ENCODE measurements at places on chromosomes 4 and X.

- no peak for DNase-seq
These were observed 1.4 kb downstream of the AFAP1 start for GRCh38 chr4:7938266-7938608.

DNA sequence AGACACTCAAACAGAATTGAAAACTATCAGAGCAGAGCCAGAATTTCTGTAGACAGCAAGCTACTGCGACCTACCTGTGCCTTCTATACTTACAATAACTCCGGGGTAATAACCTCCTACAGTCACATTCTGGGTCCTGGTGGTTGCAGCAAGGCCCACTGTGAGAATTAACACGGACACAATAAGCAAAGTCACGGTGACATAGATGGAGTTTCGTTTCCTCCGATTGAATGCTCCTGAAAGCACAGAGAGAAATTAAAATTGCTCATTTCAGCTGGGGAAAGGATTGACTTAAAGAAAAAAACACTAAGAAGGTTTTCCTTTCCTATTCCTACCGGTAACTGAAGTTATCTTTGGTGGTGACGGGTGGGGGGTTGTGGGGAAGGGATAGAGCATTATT lies 7.0 kb downstream of the TMEM255A start:
- DNase-seq, result no peak

DNA sequence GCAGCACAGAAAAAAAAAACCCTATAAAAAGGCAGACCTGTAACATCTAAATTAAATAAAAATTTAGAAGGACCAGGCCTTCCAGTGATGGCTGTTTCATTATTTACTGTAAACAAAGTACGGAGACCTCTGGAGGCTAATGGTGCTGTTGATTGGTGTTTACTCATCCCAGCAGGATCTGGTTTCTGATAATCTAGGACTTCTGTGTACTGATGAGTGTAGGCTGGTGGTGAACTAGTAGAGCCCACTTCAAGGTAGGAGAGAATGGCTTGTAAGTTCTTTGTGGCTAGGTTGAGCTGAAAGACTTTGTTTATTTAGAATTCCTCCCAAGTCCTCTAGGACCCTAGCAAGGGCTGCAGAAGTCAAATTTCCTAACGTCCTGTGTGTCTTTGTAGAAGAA lies 398.1 kb upstream of the PITX2 start:
- DNase-seq, result no peak

- DNase-seq, result no peak
These were observed 25.2 kb upstream of the FGFR3 start for GRCh38 chr4:1767770-1768366.

- DNase-seq, result no peak
These were observed 129.4 kb upstream of the ARSJ start for GRCh38 chr4:114108869-114109268.

- DNase-seq, result no peak
These were observed 100.7 kb downstream of the SPRY1 start for GRCh38 chr4:123497340-123497739.

DNA sequence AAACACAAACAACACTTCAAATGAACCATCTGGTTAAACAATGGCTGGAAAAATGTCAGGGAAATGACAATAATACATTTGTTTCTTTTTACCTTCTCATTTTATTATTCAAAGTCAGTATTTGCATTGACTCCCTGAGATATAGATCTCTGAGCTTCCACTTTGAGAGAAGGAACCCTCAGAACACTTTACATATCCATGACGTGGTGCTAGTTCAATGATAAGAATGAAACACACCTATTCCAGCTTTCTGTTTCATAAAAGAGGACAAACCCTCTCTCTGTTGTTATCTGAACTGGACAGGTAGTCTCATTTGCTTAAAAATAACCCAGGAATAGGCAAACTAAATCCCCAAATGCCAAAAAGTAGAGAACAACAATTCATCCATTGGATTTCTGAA lies 65.3 kb upstream of the CCSER1 start:
- DNase-seq, result no peak

DNA sequence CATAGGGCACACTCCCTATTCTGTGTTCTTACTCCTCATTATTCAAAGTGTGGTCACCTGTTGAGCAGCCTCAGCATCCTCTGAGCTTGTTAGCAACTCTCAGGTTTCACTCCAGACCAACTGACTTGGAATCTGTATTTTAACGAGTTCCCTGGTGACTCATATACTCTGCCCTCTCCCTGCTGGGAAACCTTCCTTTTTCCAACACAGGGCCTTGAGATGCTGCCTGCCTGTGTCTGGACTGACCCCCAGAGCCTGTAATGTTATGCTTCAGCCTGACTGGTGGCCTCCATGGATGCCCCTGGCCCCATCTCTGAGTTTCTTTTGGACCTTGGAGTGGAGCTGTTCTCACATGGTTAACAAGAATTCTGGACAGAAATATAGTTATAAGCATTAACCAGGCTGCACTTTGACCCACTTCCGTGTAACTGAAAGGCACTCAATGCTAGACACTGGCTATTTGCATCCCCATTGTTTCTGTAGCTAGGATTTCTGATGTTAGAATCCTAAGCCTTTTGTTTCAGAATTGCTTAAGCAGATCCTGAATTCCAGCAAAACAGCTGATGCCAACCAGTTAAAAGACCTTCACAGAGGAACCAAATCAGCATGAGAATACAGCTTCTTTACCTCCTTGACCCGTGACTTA lies 262.6 kb downstream of the STIM2 start:
- DNase-seq, result no peak

- no peak for DNase-seq
These were observed 2.0 kb downstream of the MID1IP1 start for GRCh38 chrX:38803243-38803587.

DNA sequence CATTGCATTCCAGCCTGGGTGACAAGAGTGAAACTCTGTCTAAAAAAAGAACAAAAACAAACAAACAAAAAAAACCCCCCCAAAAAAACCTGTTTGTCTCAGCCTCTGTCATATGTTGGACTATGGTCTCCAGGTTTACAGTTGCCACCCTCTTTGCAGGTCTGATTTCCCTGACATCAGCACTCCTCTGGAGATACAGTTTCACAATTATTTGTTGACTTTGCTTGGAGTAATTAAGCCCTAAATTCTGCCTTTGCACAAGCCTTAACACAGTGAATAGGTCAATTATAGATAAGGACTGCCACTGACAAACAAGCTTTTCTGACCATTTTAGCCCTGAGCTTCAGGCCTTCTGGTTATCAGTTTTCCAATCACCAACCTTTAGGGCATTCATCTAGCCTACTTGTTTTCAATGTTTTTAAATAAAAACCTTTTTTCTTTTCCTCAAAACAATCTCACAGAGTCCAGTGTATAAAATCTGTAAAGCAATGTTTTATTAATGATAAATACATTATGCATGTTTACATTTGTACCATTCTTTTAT lies 20.4 kb upstream of the MAPK10 start:
- DNase-seq, result peak; percentile 10

- no peak for DNase-seq
These were observed 53.8 kb downstream of the VSIG4 start for GRCh38 chrX:65985922-65986588.

DNA sequence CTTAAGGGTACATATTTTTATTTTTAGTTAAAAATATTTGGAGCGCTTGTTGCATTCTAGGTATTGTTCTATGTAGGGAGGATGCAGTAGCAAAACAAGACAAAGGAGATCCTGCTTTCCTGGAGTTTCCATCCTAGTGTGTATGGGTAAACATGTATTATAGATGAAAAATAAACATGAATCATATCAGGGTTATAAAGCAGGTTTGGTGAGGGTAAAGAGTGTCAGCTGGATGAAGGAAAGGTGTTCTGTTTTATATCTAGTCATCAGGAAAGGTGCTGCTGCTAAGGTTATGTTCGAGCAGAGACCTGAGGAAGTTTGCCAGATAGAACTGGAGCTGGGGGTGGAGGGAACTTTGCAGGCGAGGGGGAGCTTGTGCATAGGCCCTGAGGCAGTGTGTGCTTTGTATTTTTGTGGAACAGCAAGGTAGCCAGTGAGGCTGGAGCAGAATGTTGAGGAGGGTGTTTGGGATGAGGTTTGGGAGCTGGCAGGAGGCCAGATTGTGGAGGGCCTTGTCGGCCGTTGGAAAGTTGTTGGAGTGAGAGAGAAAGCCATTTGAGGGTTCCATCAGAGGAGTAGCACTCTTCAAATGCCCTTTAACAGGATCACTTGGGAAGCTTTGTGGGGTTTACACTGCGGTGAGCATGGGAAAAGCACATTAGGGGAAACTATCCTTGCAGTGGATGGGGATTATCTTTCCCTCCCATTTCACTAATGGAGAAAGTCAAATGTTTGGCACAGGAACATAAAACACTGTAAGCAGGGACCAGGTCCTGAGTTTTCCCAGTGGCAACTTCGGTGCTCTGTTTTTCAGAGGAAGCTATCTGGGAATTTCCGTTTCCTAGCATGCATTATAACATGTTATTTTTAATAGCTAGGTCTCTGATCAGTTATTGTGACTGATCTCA lies 35.9 kb downstream of the AFF1 start:
- DNase-seq, result peak; percentile 32

- no peak for DNase-seq
These were observed 27.5 kb upstream of the NDUFC1 start for GRCh38 chr4:139329665-139330200.

- DNase-seq, result no peak
These were observed 267.3 kb upstream of the HAND2 start for GRCh38 chr4:173797296-173797695.

GRCh38 chr4:8852118-8852704 lies 19.4 kb downstream of the HMX1 start:
- no peak for DNase-seq

DNA sequence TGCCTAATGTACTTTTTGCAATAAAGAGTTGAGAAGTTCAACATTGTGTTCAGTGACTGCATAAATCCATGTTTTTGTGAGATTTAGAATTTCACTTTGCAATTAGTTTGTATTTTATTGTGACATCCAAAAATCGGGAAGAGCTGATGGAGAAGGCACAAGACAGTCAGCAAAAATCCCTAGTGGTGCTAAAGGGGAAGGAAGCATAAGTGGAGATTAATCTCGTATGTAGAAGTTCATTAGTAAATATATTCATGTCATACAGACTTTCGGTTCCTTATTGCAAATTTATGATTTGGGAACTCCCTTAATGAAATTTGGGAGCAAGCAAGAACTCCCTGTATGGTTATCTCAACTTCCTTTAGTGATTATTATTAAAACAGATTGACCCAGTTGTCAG lies 57.8 kb upstream of the SLC39A8 start:
- DNase-seq, result no peak

- no peak for DNase-seq
These were observed 301.9 kb upstream of the HS3ST1 start for GRCh38 chr4:11730545-11730944.

DNA sequence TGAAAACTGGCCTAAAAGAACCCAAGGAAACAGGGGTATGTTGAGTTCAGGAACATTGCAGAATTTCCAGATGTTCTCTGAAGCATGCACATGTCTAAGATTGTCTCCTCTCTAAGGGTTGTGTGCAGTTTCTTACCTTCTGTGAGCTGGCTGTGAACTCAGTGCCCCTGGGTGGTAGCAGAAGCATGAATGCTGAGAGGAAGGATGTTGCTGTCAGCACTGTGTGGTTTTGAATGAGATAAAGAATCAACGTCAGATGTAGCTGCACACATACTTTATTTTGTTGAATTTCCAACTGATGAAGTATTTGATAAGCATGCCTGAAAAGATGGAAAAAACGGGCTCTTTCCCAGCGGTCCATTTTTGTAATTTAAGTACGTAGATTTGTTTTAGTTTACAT lies 23.8 kb upstream of the CD38 start:
- DNase-seq, result no peak

- DNase-seq, result no peak
These were observed 3.5 kb downstream of the SH3KBP1 start for GRCh38 chrX:19883878-19884277.

- DNase-seq, result no peak
These were observed 26.5 kb upstream of the FUNDC1 start for GRCh38 chrX:44569122-44569521.

DNA sequence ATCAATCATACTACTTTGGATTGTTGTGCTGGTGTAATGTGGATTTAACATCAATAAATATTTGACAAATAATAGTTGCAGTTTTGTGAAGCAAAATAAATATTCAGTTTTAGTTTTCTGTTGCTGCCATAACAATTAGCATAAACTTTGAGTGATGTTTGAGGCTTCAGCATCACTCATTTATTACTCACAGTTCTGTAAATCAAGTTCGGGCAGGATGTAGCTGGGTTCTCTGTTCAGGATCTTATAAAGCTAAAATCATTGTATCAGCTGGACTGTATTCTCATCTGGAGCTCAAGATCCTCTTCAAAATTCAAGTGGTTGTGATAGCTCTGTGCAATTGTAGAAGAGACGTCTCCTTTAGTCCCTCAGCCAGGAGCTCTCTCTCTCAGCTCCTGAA lies 81.7 kb downstream of the CBR4 start:
- no peak for DNase-seq

DNA sequence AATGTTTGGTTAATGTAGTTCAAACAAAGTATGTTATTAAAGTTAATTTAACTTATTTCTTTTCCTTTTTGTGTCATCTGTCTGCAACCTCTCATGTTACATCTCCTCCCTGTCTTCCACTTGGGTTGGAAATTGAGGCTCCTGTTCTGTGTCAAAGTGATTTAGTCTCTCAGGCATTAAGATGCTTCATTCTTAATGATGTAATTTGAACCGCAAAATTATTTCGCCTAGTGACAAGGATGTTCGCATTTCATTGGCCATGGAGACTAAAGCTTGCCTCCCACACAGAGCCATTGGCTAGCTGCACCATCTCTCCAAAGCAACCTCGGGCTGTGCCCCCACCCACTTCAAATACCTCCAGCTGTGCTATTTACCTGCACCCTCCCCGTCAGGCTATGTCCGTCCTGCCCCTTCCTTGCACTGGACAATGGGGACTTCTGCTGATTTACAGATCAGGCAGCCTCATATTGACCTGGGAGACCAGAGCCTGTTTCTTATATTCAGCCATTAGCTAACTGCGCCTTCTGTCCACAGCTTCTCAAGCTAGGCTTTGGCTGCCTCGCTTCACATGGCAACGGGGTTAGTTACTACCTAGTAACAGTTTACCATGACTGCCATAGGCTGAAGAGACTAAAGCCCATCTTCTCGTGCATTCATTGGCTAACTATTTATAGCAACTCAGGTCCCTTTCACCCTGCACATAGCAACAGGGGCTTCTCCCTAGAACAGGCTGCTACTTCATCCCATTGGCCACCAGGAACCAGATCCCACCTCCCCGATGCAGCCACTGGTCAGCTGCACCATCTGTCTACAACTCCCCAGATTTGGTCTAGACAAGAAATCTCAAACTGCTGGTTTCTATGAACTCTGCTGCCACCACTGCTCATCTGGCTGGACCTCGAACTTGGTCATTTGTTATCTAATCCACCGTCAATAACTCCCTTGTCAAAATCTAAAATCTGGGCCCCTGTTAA lies 8.6 kb upstream of the ZNF157 start:
- peak; percentile 74 for DNase-seq

- DNase-seq, result no peak
These were observed 50.4 kb upstream of the KLHL8 start for GRCh38 chr4:87270825-87271224.

- DNase-seq, result no peak
These were observed 733.4 kb upstream of the INTU start for GRCh38 chr4:126899331-126899801.

GRCh38 chrX:122055460-122055859 lies 1008.0 kb downstream of the GLUD2 start:
- no peak for DNase-seq

All from DMS79 (cell line).